ENCODE measurements at places on chromosomes 13 and 19. TPM values are rescaled to one million over a fixed set of nuclear protein-coding genes. Genes with fewer than 3 reads are reported as not detected.

The CD33 gene
- 0.22 TPM for total RNA-seq

The TRPC4 gene
- 13.3 TPM for total RNA-seq

The NCAN gene
- 0.07 TPM for total RNA-seq

The UBAC2 gene
- total RNA-seq: 80.9 TPM

The LILRA1 gene
- total RNA-seq: not detected

The FBXO46 gene
- 4.3 TPM for total RNA-seq

The PTPRH gene
- 3.9 TPM for total RNA-seq

The CALR3 gene
- not detected for total RNA-seq

Measured in MG63 (cell line).